ENCODE measurements at places on chromosomes 3 and 15.
A peak's percentile ranks its signal among the peaks of the same experiment; 100 is the strongest.

GRCh38 chr15:40333922-40334492, 6.7 kb downstream of the CCDC9B start:
- peak; percentile 93 for DNase-seq

DNA sequence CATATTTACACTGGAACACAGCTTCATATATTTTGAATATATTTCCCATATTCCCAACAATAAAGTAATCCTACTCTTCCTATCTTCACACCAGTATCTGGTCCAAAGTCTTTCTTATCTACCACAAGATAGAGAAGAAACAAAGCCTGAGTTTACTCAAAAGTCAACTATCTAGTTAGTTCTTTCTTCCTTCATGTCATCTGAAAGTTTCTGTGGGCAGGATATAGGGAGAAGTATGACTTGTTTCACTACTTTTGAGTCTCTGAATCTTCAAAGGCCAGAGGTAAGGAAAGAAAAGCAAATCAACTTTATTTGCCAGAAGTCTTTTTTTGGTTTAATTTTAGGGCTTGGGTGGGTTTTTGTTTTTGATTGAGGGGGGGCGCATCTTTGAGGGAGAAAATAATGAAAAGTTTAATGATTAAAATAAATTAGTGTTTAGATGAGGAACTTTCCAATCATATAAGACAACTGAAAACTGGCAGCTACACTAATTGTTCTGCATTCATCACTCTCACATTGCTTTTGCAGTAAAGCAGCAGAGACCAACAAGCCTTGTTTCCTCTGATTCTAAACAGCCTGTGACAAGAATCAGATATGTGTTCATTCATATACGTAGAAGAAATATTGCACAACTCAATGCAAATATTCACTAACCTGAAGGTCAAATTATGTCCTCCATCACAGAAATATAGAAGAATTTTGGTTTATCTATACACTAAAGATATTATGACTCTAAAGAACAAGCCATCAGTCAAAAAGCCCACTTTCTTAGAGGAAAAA, 421.4 kb downstream of the SHQ1 start:
- no peak for DNase-seq

- DNase-seq, result no peak
These were observed 188.6 kb upstream of the TBL1XR1 start for GRCh38 chr3:177385831-177386301.

- DNase-seq, result peak; percentile 65
These were observed 160.5 kb upstream of the CCDC54 start for GRCh38 chr3:107216711-107217110.

DNA sequence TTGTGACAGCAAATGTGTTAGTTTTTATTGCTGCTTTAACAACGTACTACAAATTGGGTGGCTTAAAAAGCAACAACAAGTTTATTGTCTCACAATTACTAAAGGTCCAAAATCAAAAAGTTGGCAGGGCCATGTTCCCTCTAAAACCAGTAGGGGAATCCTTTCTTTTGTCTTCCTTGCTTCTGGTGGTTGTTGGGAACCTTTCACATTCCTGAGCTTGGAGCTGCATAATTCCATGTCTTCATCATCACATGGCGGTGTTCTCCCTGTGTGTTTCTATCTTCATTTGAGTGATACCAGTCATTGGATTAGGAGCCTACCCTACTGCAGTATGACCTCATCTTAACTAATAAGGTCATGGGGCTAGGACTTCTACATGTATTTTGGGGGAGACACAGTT, 7.4 kb downstream of the SPRED1 start:
- no peak for DNase-seq

GRCh38 chr15:96333131-96334016, 2.9 kb downstream of the NR2F2 start:
- DNase-seq, result no peak

DNA sequence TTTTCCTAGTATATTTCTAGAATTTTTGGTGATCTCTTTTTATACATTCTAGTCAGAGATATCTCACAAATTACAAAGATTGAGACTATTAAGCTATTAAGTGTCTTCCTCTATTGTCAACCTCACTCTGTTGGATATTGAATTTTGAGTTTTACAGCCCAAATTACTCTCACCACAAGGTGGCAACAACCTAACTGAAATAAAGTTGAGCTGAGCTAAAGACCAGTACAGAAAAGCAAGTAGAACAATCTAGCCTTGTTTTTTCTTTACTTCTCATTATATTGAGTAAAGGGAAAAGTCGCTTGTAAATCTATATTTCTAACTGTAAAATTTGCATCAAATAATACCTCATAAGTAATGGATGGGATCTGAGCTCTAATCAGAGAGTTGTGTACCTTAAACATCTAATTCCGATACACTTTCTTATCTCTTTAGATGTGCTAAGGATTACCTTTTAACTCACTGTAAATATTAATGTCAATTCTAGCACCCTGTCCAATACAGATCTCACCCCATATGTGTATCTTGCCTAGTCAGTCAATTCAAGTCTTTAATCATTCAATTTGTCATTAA, 13.6 kb upstream of the COMMD2 start:
- peak; percentile 42 for DNase-seq

GRCh38 chr15:85168642-85169173, 187.1 kb downstream of the PDE8A start:
- peak; percentile 17 for DNase-seq

GRCh38 chr3:81871358-81872155, 110.1 kb upstream of the GBE1 start:
- peak; percentile 20 for DNase-seq

- DNase-seq, result peak; percentile 90
These were observed 7.5 kb upstream of the CMTM6 start for GRCh38 chr3:32510075-32510724.

- DNase-seq, result peak; percentile 69
These were observed 66.9 kb downstream of the RNF13 start for GRCh38 chr3:149879872-149880271.

DNA sequence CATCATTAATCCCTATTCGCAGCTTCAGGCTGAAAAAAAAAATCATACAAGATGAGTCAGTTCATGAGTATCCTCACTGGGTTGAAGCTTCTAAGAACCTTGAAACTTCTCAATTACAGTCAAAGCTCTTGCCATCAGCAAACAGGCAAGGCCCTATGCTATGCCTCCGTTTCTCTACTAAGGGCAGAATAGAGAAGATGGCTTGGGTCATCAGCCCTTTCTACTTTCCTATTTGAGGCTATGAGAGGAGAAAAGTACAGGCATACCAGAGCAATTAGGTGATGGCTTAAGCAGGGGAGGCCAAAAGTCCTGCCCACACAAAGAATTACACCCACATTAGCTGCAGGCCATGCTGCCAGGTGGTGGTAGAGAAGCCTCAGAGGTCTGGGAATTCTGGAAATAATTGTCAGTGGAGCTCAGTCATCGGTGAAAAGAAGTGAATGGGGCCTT, 89.0 kb downstream of the MRPL46 start:
- DNase-seq, result no peak

GRCh38 chr3:28667646-28668621, 319.3 kb upstream of the AZI2 start:
- DNase-seq, result peak; percentile 55

- DNase-seq, result no peak
These were observed 63.8 kb upstream of the GLCE start for GRCh38 chr15:69096626-69097025.

GRCh38 chr15:60626669-60627068, 147.7 kb upstream of the ICE2 start:
- no peak for DNase-seq

Data from umbilical cord (tissue), 2 donors.